MCF 10A (cell line): ENCODE measurements at places on chromosomes 2 and 18. TPM values are rescaled to one million over a fixed set of nuclear protein-coding genes. Genes with fewer than 3 reads are reported as not detected.

GRCh38 chr2:236047886-236048540 is 120.2 kb downstream of the GBX2 start:
- no peak overlapping the region for H3K27ac ChIP-seq
- peaks cover 35% of the 10 kb centered on the region for H3K36me3 ChIP-seq
- no peaks in the 10 kb centered on the region for H3K27me3 ChIP-seq
- peak; percentile 38 for DNase-seq
- H3K4me1 ChIP-seq = no peaks in the 10 kb centered on the region

GRCh38 chr2:160469164-160469563 is 24.4 kb downstream of the RBMS1 start:
- H3K4me3 ChIP-seq = no peak overlapping the region
- H3K27ac ChIP-seq = no peak overlapping the region
- no peaks in the 10 kb centered on the region for H3K27me3 ChIP-seq
- peaks cover 27% of the 10 kb centered on the region for H3K4me1 ChIP-seq
- no peak for DNase-seq

Gene SPDYA
- total RNA-seq = 2.6 and 2.8 TPM in 2 replicates

Gene APLF
- 4.0 TPM in 2 replicates for total RNA-seq

Gene CXXC1
- 65.1 and 85.4 TPM in 2 replicates for total RNA-seq

Gene LOXHD1
- not detected in 2 replicates for total RNA-seq

- H3K4me1 ChIP-seq = no peaks in the 10 kb centered on the region
- no peaks in the 10 kb centered on the region for H3K27me3 ChIP-seq
- H3K27ac ChIP-seq = no peak overlapping the region
- peaks cover 5% of the 10 kb centered on the region for H3K36me3 ChIP-seq
- H3K4me3 ChIP-seq = no peak overlapping the region
- peak; percentile 62 for DNase-seq
Observed at GRCh38 chr2:72579591-72580180, 246.1 kb downstream of the EXOC6B start.

Gene HOXD3
- total RNA-seq = not detected in 2 replicates

Gene PDE11A
- not detected in 2 replicates for total RNA-seq

- no peak overlapping the region for H3K27ac ChIP-seq
- no peaks in the 10 kb centered on the region for H3K27me3 ChIP-seq
- H3K4me1 ChIP-seq = peaks cover 13% of the 10 kb centered on the region
- peak; percentile 39 for DNase-seq
- peaks cover 40% of the 10 kb centered on the region for H3K36me3 ChIP-seq
Observed at GRCh38 chr18:26468931-26469340, 79.4 kb downstream of the KCTD1 start.

GRCh38 chr2:241062389-241063092 is 39.5 kb downstream of the MTERF4 start:
- peak overlapping the region; percentile 74 for H3K4me3 ChIP-seq
- peaks cover 24% of the 10 kb centered on the region for H3K36me3 ChIP-seq
- no peak for DNase-seq

GRCh38 chr2:8549273-8549922 is 132.5 kb upstream of the ID2 start:
- no peak for DNase-seq
- no peak overlapping the region for H3K27ac ChIP-seq
- no peaks in the 10 kb centered on the region for H3K27me3 ChIP-seq
- H3K36me3 ChIP-seq = no peaks in the 10 kb centered on the region
- H3K4me3 ChIP-seq = no peak overlapping the region

- H3K27ac ChIP-seq = no peak overlapping the region
- no peaks in the 10 kb centered on the region for H3K27me3 ChIP-seq
- H3K4me3 ChIP-seq = no peak overlapping the region
- DNase-seq = no peak
- H3K36me3 ChIP-seq = peaks cover 36% of the 10 kb centered on the region
- H3K4me1 ChIP-seq = no peaks in the 10 kb centered on the region
Observed at GRCh38 chr2:239178954-239179353, 221.9 kb downstream of the HDAC4 start.

Gene ALK
- total RNA-seq = 0.07 TPM in 1 of 2 replicates, not detected in the other

Gene GPR17
- not detected in 2 replicates for total RNA-seq

- peaks cover 30% of the 10 kb centered on the region for H3K4me1 ChIP-seq
- no peaks in the 10 kb centered on the region for H3K27me3 ChIP-seq
- DNase-seq = peak; percentile 66
- peak overlapping the region; percentile 96 for H3K4me3 ChIP-seq
- H3K27ac ChIP-seq = peak overlapping the region; percentile 100
Observed at GRCh38 chr18:51030537-51031258, 685 bp downstream of the SMAD4 start.

GRCh38 chr2:183010112-183010511 is 28.1 kb downstream of the NCKAP1 start:
- peaks cover 27% of the 10 kb centered on the region for H3K36me3 ChIP-seq
- no peak overlapping the region for H3K4me3 ChIP-seq
- no peak overlapping the region for H3K27ac ChIP-seq
- DNase-seq = peak; percentile 54
- peaks cover 40% of the 10 kb centered on the region for H3K4me1 ChIP-seq

DNA sequence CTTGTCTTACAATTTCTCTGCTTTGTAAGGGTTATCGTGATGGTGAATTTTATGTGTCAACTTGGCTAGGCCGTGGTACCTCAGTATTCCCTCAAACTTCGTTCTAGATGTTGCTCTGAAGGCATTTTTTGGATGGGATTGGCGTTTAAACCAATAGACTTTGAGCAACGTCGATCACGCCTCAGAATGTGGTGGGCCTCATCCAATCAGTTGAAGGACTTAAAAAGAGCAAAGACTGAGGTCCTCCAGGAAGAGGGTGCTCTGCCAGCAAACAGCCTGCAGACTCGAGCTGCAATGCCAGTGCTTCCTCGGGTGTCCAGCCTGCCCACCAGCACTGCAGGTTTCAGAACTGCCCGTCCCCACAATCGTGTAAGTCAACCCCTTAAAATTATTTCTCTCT is 145.8 kb upstream of the SALL3 start:
- H3K36me3 ChIP-seq = no peaks in the 10 kb centered on the region
- no peaks in the 10 kb centered on the region for H3K4me1 ChIP-seq
- DNase-seq = no peak
- no peaks in the 10 kb centered on the region for H3K27me3 ChIP-seq
- no peak overlapping the region for H3K4me3 ChIP-seq

GRCh38 chr18:23779696-23780303 is 90.5 kb downstream of the LAMA3 start:
- no peaks in the 10 kb centered on the region for H3K27me3 ChIP-seq
- no peaks in the 10 kb centered on the region for H3K4me1 ChIP-seq
- H3K4me3 ChIP-seq = no peak overlapping the region

DNA sequence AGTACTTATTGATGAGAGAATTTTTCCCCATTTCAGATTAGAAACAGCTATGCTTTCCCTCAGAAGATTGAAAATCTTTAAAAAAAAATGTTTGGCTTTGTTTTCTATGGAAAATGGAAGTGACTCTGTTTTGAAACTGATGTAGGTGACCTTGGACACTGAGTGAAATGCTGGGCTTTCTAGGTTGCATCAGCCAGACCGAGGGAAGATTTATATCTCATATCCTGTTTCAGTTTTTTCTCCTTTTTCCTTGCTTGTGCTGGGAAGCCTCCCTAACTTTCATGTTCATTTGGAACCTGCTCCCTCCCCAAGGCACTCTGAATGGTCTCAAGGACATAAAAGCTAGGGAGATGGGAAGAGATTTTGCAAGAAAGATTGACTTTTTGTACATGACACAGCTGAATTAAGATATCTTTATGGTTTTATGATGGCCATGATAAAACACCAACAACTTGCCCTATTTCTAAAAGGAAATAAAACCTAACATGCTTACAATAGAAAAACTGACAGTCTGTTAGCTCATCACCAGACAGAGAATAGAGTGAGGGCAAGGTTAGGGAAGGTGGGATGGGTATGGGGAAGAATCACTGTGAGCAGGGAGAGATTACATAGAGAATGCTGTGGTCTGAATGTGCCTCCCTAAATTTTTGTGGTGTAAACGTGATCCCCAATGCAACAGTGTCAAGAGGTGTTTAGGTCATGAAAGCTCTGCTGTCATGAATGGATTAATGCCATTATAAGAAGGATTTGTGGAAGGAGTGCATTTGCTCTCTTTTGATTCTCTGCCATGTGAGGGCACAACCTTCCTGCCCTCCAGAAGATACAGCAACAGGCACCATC is 249.7 kb downstream of the TPGS2 start:
- no peak overlapping the region for H3K27ac ChIP-seq
- H3K4me3 ChIP-seq = no peak overlapping the region
- H3K27me3 ChIP-seq = no peaks in the 10 kb centered on the region
- peaks cover 11% of the 10 kb centered on the region for H3K36me3 ChIP-seq
- peaks cover 20% of the 10 kb centered on the region for H3K4me1 ChIP-seq

GRCh38 chr2:116747103-116747502 is 1067.4 kb upstream of the DDX18 start:
- DNase-seq = peak; percentile 8
- no peaks in the 10 kb centered on the region for H3K36me3 ChIP-seq
- H3K4me1 ChIP-seq = no peaks in the 10 kb centered on the region
- H3K27ac ChIP-seq = no peak overlapping the region
- no peak overlapping the region for H3K4me3 ChIP-seq

Gene POTEI
- not detected in 2 replicates for total RNA-seq

DNA sequence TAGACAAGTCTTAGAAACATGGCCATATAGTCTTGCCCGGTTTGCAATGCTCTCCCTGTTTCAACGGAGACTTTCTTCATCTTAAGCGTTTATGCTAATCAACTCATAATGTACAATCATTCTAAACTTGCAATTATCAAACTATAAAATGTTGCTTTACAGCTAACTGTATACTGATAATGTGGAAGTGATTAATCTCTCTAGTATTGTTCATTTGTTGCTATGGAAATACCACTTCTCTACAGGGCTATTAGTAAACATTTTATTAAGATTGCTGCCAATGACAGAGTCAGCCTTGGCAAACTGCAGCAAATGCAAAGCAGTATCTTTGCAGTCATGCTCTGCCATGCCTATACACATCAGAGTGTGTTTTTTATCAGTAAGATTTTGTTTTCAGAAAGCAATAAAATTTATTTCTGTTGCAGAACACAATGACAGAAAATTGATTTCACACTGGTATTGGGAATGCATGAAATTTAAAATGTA is 1201.8 kb upstream of the CDH2 start:
- H3K27ac ChIP-seq = no peak overlapping the region
- no peak for DNase-seq
- H3K4me3 ChIP-seq = no peak overlapping the region

GRCh38 chr2:151230627-151231140 is 31.0 kb downstream of the RBM43 start:
- H3K27me3 ChIP-seq = no peaks in the 10 kb centered on the region
- H3K27ac ChIP-seq = peak overlapping the region; percentile 20
- DNase-seq = no peak
- H3K36me3 ChIP-seq = no peaks in the 10 kb centered on the region

Gene POTEC
- total RNA-seq = not detected in 2 replicates

Gene POTEJ
- total RNA-seq = not detected in 2 replicates

- peaks cover 40% of the 10 kb centered on the region for H3K4me1 ChIP-seq
- H3K36me3 ChIP-seq = peaks cover 34% of the 10 kb centered on the region
Observed at GRCh38 chr2:86441392-86441881, 266 bp downstream of the KDM3A start.

DNA sequence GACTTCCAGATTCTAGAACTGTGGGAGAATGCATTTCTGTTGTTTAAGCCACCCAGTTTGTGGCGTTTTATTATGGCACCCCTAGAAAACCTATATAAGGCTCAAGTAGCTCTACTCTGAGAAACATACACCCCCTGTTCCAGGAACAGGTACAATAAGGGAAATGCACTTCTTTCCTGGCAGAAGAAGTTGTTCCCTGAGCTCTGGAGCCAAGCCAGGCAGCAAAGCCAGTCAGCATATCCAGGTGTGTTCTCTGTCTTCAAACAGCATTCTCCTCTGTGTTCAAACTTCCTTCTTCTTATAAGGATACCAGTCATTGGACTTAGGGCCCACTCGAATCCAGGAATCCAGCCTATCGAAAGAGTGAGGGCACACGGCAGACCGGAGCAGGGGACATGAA is 96.5 kb downstream of the TPGS2 start:
- no peak overlapping the region for H3K27ac ChIP-seq
- no peaks in the 10 kb centered on the region for H3K4me1 ChIP-seq
- no peaks in the 10 kb centered on the region for H3K27me3 ChIP-seq
- H3K4me3 ChIP-seq = no peak overlapping the region
- H3K36me3 ChIP-seq = no peaks in the 10 kb centered on the region
- no peak for DNase-seq

DNA sequence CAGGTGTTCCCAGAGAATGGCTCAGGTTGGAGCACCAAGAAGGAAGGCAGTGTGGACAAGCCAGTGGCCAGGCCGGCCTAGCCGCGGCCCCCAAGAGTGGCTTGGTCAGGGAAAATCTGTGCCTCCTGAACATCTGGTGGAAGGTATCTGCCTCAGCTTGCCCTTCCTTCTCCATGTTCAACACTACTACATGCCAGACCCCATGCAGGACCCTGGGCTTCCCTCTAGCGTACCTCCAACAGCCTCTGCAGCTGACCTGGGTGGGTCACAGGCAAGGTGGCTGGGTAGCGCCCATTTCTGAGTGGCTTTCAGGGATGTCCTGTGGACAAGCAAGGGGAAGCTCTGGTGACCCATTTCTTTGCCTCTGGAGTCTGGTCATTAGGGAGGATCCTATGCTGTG is 7.7 kb downstream of the WNT10A start:
- no peak overlapping the region for H3K4me3 ChIP-seq
- H3K36me3 ChIP-seq = no peaks in the 10 kb centered on the region
- H3K27ac ChIP-seq = no peak overlapping the region
- no peak for DNase-seq

DNA sequence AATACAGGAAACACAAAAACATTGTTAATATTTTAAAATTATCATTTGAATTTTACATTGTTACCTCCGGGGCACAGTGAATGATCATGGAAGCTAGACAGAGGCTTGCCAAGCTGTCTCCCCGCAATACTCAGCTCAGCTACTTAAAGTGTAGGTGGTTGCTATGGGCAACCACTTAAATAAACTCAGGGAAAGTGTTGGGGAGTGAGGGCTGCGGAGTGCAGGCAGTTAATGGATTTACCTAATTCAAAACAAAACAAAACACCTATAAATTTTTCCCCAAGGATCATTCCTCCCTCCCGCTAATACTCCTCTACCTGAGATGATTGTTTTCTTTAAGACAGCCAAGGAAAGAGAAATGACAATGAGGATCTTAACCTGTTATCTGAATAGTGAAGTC is 349.5 kb downstream of the TGIF1 start:
- no peak for DNase-seq
- no peaks in the 10 kb centered on the region for H3K36me3 ChIP-seq
- peaks cover 6% of the 10 kb centered on the region for H3K4me1 ChIP-seq
- no peaks in the 10 kb centered on the region for H3K27me3 ChIP-seq

GRCh38 chr18:54975598-54975997 is 16.3 kb upstream of the CCDC68 start:
- peak overlapping the region; percentile 44 for H3K27ac ChIP-seq
- no peaks in the 10 kb centered on the region for H3K36me3 ChIP-seq
- no peak overlapping the region for H3K4me3 ChIP-seq
- no peaks in the 10 kb centered on the region for H3K27me3 ChIP-seq
